ENCODE measurements at places on chromosomes 5 and 9.

DNA sequence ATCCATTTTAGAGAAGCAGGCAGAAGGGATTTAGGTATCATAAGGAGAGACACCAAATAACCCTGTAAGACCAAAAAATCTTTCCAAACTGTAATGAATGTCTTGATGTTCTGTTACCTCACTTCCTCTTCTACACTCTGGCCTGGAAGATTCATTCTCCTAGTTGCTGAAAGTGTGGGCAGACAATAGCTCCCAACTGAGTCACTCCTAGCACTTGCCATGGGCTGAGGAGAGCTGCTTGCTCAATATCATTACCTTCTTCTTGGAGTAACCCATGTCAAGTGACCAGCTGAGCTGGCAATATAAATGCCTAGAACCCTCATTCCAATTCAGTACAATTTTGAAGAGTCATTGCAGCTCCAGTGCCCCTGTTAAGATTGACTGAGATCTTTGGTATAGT is 1985.5 kb upstream of the CDH6 start:
- no peak for DNase-seq

DNA sequence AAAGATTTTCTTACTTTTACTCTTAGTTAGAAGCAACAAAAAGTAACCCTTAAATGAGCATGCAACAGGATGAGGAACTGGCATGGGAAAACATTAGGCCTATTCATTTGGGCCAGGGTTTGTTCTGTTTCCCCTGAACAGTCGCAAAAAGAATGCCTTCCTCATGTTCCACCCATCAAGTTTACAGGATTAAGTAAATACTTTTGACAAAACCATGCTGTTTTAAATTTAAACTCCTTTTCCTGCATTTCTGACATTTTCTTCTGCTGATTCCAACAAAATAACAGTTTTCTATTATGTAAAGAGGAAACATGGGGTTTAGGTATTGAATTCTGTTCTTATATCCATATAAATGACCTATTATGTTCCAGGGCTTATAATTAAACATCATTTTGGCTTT is 236.6 kb upstream of the ACTBL2 start:
- no peak for DNase-seq

DNA sequence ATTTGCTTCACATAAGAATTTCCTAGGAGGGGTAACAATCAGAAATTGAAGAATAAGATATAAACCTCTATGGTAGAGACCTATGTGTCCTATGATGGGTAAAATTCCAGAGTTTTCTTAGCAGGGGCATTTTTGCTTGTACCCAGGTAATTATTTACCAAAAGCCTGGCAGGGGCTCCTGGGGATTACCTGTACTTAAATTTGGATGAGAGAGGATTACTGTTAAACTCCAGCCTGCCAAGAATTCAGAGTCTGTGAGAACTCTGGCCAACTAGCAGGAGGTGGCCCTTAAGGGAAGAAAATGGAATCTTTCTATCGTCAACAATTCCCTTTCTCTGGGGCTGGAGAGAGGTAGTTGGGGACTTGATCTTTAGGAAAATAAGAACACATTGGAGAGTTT is 460.4 kb downstream of the PDE4D start:
- no peak for DNase-seq

- no peak for DNase-seq
Observed at GRCh38 chr9:126147186-126147935, 179.3 kb upstream of the MVB12B start.

GRCh38 chr5:11182441-11183080 is 421.5 kb upstream of the DAP start:
- DNase-seq: no peak

GRCh38 chr9:36717276-36717675 is 144.6 kb downstream of the MELK start:
- no peak for DNase-seq

- DNase-seq: no peak
Observed at GRCh38 chr5:15241216-15241821, 258.7 kb upstream of the FBXL7 start.

- no peak for DNase-seq
Observed at GRCh38 chr5:16736158-16736995, 119.6 kb upstream of the RETREG1 start.

DNA sequence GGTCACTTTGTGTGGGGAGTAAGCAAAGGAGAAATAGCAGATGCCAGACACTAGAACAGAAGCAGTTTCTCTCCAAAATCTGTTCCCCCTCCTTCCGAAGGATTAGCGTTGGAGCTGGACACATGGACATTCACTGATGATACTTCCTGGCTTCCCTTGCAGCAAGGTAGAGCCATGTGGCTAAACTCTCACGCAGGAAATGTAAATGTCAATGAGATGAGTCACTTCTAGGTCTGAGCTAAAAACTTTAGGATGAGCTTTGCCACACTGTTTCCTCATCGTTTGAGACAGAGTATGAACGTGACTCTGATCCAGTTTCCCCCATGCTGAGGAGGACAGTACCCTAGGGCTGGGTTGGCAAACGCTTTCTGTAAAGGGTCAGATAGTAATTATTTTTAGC is 5.1 kb downstream of the BHMT2 start:
- DNase-seq: no peak

- DNase-seq: no peak
Observed at GRCh38 chr5:5422819-5423515, 490 bp downstream of the ICE1 start.

- no peak for DNase-seq
Observed at GRCh38 chr5:175627739-175628138, 30.1 kb upstream of the HRH2 start.

DNA sequence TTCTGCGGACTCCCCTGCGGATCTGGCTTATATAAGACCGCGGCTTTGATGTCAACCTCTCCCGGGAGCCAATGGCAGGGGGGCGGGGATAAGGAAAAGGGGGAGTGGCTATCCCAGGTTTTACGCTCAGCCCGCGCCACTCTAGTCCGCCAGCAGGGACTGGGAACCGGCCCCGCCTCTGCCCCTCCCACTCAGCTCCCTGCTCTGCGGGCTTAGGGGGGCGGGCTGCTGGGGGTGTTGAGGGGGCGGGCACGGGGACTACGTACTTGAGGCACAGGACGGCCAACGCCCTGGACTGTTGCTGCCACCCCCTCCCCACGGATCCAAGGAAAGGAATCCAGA is at the start of gene HAND1:
TSS of gene HAND1 (minus strand) at position 4 of the 342 bp plus-strand sequence. CDS start 219 bp downstream, outside the sequence.
- no peak for DNase-seq

GRCh38 chr5:20023686-20024180 is 35.7 kb upstream of the CDH18 start:
- no peak for DNase-seq

DNA sequence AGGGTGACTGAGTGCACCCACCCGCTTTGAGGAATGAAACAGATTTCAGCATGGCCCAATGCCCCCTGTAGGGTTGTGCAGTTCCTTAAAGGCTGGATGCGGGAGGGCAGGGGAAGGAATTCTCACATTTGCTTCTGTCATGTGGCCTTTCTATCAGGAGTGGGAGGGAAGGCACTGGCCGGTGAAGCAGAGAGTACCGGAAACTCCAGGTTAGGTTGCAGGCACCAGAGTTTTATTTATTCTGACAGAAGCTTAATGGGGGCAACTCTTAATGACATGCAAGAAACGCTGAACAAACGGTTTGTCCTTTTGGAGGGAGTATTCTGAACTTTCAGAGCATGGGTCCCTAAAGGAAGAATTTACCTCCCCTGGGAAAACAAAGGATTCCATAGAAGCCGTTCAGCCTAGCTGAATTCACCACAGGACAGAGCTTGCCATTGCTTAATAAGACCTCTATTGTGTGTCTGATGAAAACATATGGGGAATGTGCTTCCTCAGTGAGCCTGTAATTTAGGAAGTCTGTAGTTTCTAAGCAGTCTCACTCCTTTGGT is 44.1 kb upstream of the EQTN start:
- DNase-seq: no peak

DNA sequence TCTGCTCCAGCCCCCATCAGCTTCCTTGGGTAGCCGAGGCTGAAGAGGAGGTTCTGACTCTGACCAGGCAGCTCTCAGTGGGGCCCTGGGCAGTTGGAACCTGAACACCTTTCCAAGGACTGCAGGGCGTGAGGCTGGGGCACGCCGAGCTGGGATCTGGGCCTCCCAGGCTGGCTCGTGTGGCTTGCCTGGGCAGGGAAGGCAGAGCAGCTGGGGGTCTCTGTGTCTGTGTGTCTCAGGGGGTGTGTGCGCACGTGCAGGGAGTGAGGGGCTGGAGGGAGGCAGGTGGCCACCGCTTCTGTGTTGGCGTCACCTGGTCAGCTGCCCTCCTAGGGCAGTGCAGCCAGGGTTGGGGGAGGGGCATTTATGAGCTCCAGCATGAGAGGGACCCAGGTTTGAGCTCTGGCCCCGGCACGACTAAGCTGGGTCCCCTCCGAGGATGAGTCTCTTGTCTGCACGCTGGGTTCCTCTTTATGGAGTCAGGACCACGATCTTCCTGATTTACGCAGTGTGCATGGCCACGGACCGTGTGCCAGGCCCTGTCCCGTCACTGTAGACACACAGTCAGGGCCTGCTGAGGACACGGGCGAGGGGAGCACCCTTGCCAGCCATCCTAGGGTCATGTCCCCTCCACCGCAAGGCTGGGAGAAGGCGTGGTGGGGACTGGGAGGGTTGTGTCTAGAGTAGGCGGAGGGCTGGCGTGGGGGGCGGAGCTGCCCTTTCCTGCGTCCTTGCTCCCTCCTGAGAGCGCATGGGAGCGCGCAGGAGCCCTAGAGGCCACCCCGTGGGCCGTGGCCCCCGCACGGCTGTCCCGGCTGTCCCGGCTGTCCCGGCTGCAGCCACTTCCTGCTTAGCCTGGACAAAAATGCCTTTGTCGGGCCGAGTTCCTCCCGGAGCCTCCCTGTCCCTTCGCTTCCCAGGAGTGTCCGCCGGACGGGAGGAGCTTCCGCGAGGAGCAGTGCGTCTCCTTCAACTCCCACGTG is 4.6 kb downstream of the ADAMTSL2 start:
- DNase-seq: no peak

DNA sequence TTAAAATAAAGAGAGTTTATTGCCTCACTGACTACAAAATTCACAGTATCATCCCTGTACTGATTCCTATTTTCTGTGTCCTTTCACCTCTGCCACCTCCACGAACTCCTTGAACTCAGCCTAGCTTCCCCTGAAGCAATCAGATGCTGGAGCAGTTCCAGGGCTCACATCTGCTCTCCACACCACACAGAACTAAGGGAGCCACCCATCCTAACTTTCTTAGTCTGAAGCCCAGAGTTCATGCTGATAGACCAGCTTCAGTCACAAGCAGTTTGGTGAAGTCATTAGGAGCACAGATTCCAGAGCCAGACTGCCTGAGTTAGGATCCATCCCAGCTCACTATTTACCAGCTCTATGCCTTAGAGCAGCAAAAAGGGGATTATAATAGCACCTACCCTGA is 15.6 kb upstream of the EPB41L4A start:
- no peak for DNase-seq

DNA sequence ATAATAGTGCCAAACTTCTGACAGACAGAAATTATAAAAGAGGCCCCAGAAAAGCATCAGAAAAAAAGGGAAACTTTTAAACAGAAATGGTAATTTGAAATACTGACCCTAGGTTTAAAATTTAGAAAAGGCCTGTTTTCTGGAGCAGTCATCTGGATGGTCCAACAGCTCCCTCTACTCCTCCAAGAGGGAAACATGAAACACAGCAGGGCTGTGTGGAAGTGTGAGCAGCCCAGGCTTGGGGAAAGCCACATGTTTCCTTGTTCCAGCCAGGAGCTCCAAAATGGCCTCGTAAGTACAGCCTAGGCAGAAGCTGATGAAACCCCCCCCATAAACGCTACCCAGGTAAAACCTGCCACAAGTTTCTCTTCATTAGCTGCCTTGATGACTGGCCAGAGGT is 499.3 kb upstream of the ADAMTS16 start:
- DNase-seq: no peak

DNA sequence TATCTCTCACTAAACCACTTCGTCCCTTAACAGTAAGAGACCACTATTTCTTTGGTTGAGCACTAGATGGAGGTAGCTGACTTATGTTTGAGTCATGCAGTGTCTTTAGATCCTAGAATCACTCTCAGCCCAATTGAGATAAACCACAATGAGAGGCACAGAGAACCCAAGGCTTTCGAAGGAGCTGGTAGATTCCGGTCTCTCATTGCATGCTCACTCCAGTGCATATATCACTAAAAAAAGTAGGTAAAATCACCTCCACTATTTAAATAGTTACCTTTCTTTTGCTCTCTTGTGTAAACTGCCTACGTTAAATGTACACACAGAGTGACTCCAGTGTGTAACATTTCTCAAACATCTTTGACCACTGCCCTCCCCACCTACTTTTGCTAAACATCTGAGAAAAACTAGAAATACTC is 27.6 kb downstream of the ACTL7A start:
- DNase-seq: no peak

DNA sequence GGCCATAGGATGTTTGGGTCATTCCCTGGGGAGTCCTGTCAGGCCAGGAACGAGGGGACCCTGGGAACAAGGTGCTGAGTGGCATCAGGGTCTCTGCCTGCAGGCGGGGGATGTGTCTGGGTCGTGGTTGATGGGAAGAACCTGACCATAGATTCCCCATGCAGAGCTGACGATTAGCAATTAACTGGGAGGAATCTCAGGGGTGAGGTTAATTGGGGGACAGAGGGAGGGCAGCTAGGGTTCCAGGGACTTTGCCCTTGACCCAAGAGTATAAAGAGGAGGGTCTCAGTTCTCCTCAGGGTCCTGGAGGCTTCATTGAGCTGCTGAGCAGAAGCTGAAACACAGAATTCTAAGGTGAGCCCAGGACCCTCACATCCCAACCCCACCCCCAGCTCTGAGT is at the start of gene SLC34A1:
TSS of gene SLC34A1 (plus strand) at position 301 of the 400 bp plus-strand sequence. CDS start 1,308 bp downstream, outside the sequence.
- DNase-seq: no peak
